ENCODE measurements at places on chromosomes 3 and 15.

- DNase-seq = peak; percentile 21
Measured at GRCh38 chr3:89059211-89059925, 48.1 kb upstream of the EPHA3 start.

DNA sequence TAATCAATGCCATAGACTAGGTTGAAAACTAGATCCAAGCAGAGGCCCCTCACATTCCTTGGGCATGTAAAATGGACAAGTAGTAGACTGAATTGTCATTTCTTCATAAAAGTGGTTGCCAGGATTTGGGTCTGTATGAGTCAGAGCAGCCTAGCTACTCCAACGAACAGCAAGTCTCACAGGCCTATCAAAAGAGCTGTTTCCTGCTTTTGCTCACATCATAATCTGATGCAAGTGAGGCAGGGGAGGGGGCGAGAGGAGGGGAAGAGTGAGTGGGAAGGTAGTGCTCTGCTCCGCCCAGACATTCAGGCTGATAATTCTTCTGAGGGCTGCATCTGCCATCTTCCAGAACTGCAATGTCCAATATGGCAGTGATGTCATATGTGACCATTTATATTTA lies 228.9 kb upstream of the PRICKLE2 start:
- peak; percentile 11 for DNase-seq

GRCh38 chr15:74858369-74858740 lies 14.8 kb downstream of the SCAMP2 start:
- DNase-seq = no peak

GRCh38 chr3:38950581-38950980 lies 101.2 kb downstream of the SCN11A start:
- no peak for DNase-seq

GRCh38 chr3:37521429-37521828 lies 340.3 kb upstream of the CTDSPL start:
- no peak for DNase-seq

DNA sequence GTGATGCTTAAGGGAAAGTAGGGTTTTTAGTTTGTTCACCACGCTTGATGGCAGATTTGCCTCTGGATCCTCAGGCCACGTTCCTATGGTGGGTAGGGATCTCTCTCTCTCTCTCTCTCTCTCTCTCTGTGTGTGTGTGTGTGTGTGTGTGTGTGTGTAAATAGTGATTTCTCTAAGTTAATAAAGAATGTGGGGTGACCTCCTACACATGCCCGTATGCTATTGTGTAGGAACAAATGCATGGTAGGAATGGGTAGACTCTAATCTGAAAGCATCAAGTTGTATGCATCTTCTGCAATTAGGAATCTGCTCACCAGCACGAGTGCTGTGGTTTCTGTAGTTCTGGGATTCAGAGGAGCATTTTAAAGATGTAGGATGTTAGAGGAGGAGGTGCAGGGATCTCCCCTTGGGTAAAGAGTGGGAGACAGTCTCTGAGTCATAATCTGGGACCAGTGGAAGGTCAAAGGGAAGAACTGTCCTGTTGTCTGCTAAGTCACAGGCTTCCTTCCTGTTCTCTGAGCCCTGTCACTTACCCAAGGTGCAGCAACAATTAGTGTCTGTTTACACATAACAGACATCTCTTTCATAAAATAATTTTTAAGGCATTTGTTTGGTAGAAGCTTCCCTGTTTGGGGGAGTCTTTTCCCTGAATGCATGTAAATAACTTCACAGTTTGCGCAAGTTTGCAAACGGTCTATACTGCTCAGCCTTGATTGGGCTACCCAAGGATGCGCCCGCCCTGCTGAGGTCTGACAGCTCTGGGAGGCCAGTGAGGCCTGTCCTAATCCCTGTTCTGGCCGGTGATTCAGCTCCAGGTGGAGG lies 139.8 kb downstream of the IGF1R start:
- no peak for DNase-seq

DNA sequence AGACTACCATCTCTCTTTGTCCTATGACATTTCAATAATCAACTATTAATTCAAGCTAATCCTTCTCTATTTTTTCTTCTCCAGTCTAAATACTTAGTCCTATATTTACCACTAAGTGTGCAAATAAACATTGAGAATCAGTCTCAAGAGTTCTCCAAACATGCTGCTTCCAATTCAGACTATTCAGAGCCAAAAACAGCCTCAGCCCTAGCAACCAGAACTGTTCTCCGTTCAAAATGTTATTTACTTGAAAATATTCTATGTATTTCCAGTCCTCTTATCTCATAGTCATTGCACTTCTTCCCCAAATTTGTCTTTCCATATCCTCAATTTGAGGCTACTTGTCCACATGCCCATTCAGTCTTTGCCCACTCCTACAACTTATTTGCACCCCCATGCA lies 805.5 kb downstream of the IGSF11 start:
- no peak for DNase-seq

- no peak for DNase-seq
Measured at GRCh38 chr3:137165117-137165806, 207.5 kb downstream of the IL20RB start.

DNA sequence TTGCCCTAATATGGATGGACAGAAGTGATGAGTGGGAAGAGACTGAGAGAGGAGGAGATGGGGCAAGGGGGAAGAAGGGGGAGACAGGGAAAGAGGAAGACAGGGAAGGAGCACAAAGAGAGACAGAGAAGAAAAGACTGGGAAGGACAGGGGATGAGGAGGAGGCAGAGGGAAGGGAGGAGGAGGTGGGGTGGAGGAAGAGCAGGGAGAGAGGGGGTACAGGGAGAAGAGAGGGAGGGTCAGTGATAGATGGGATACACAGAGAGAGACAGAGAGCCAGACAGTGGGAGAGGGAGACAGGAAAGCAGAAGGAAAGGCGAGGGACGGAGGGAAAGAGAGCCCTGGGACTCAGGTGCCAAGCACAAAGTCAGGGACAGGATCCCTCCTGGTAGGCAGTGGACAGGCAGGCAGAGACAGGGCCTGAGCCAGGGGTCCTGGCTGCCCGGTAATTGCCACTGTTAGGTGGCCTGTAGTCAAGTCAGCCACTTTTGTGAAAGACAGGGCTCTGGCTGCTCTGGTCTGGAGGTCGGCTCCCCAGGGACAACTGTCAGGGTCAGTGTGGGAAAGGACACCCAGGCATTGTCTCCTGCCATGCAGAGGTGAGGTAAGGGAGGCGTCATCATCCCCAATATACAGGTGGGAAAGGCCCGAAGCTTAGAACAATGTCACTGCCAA lies 9.8 kb downstream of the VILL start:
- no peak for DNase-seq

GRCh38 chr3:177917234-177917861 lies 618.9 kb upstream of the KCNMB2 start:
- DNase-seq = no peak

DNA sequence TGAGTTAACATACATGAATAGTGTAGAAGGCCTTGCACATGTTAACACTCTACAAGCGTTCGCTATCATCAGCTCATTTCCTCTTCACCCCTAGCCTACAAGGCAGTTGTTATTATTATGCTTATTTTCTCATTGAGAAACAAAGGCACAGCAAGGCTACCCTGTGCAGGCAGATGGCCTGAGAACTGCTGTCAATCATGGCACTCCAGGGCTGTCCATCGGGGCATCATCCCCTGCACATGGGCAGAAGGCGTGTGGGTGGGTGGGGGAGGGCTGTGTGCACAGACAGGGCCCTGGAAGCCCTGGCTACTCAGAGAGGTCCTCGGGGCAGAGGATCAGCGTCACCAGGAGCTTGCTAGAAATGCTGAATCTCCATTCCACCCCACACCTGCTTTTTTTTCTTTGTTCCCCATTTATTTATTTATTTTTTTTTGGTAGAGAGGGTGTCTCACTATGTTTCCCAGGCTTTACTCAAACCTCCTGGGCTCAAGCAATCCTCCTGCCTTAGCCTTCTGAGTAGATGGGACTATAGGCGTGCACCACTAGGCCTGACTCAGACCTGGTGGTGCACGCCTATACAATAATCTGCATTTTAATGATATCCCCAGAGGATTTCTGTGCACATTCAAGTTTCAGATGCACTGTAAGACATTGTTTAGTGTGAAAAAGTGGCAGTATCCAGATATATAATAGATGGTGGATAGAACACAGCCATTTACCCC lies 9.6 kb upstream of the ZXDC start:
- DNase-seq = no peak

DNA sequence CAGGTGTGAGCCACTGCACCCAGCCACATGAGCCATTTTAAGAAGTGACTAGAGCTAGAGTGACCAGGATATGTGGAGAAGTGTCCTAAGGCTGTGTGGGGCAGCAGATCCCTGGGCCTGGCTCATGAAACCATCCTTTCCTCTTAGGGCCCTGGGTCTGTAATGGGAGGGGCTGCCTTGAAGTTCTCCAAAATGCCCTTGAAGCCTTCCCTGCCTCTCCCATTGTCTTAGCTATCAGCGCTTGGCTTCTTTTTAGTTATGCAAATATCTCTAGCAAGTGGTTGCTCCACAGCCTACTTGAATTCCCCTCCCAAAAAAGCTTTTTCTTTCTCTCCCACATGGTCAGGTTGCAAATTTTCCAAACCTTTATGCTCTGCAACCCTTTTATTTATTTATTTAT lies 112.4 kb upstream of the SPATA16 start:
- no peak for DNase-seq

- no peak for DNase-seq
Measured at GRCh38 chr3:115663414-115663813, 40.1 kb downstream of the GAP43 start.

DNA sequence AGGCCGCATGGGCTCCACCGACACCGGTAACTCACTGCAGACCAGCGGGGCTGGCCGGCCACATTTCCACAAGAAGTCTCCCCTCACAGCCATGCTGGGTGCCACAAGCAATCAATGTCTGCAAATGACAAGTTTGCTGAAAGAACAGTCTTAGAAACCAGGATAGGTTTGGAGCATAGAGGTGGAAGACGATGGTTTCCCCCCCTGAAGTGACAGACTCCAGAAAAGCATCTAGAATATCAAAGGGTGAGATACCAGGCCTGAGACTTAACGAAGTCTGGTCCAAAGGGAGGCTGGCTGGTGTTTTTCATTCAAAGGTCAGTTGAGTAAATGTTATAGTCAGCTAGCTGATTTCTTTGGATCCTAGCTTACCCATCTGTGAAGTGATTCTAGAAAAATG lies 50.0 kb upstream of the WNT5A start:
- DNase-seq = no peak

DNA sequence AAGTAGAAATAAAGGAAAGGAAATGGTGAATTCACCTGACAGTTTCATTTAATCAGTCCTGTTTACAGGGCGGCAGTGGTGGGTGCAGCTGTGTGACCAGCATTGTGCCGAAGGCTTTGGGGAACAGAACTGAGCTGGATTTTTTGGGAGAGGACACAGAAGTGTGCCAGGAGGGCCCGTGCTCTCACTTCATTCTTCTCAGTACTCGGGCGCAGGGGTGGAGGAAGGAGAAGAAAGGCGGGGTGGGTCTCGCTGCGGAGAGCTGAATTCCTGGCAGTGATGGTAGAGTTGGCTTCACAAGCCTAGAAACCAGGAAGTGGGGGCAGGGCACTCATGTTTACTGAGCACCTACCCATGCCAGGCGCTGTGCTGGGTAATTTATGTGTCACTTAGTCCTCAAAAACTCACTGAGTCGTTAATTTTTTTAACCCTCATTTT lies 64.6 kb downstream of the CRTC3 start:
- no peak for DNase-seq

DNA sequence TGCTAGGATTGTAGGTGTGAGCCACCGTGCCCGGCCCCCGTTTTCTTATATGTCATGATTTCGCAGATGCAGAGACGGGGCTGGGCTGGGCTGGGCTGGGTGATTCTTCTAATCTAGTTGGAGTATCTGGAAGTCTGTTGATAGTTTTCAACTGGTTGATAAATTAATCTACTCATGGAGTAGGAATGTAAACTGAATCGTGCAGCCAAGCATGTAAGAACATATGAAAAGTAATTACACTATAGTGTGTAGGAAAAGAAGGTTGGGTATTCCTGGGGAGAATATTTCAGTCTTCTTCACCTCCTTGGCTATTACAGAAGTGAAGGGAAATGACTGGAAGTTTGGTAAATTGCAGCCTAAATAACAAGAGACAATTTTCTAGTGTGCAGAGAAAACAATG lies 82.6 kb upstream of the MAGI1 start:
- DNase-seq = peak; percentile 43

GRCh38 chr15:77014132-77015081 lies 19.5 kb downstream of the PSTPIP1 start:
- no peak for DNase-seq
